Activated CD4-positive, alpha-beta T cell treated with anti-CD3 and anti-CD28 coated beads, Interleukin-2, Interleukin-6, amounts not matched to agents 100 ng/mL and 50 ng/mL, durations not matched to agents 16 hours and 8 hours (primary cell): ENCODE measurements at places on chromosomes 7 and 10.

GRCh38 chr7:11767148-11767547 is 64.8 kb downstream of the THSD7A start:
- no peak for DNase-seq

GRCh38 chr7:200704-201103 is 8.3 kb downstream of the FAM20C start:
- no peak for DNase-seq

- DNase-seq, result peak; percentile 9
These were observed 7.7 kb downstream of the PRTFDC1 start for GRCh38 chr10:24944512-24945255.

DNA sequence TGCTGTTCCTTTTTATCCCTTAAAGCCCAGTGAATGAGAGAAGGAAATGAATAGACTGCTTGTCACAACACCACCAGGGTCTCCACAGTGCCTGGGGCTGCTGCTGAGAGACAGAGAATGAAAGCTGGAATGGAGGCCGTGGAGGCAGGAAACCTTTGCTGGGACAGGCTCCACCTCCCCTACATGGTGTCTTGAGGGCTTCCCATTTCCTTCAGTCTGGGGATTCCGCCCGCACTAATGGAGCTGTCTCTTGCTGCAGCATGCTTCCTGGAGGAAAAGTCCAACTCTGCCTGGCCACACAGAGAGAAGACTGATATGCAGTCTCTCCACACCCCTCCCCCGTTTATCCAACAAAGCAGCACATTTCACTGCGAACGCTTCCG is 54.5 kb downstream of the LRRC4 start:
- no peak for DNase-seq

GRCh38 chr7:102024769-102025391 is 207.5 kb downstream of the CUX1 start:
- no peak for DNase-seq

DNA sequence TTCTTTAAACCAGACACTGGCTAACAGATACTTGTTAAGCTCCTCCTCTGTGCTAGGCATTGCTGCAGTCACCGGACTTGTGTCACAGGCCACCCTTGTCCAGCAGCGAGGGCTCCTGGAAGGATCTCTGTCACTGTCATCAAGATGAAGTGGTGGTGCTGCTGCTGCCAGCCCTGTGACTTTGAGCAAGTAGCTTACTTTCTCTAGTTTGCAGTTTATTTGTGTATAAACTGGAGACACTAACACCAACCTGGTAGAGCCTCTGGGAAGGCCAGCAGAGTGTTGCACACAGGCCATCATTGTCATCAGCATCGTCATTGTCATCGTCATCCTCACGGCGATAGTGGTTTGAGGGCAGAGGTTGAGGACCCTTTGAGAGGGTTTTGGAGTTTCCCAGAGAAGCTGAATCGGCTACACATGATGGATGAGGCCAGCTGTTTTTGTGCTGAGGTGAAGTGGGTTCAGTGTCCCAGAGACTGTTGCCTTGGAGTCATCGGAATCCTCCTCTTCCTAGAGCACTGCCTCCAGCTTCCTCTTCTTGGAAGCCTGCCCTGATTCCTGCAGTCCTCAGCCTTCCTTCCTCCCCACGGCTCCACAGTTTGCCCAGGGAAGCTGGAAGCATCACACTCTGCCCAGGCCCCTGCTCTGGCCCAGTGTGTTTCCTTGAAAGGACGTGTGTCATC is 128.4 kb downstream of the GRK5 start:
- no peak for DNase-seq

- peak; percentile 79 for DNase-seq
These were observed 316.5 kb downstream of the ADARB2 start for GRCh38 chr10:1420661-1421362.

- no peak for DNase-seq
These were observed 62.9 kb downstream of the KLHDC10 start for GRCh38 chr7:130133029-130133782.

DNA sequence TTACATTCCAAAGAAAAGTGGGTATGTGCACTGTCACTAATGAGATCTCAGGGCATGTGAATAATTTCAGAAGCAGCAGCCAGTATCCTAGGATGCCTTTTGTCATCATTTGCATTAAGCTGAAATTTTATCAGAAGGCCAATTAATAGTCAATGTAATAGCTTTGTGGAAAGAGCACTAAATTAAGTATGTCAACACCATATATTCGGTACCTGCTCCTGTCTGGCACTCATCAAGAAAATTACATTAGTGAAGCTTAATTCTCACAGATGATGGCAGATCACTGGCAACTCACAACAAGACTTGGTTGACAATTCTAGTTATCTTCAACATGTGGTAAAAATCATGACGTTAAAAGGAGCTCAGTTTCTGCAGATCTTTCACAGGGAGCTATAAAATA is 271.4 kb downstream of the PARD3 start:
- no peak for DNase-seq

DNA sequence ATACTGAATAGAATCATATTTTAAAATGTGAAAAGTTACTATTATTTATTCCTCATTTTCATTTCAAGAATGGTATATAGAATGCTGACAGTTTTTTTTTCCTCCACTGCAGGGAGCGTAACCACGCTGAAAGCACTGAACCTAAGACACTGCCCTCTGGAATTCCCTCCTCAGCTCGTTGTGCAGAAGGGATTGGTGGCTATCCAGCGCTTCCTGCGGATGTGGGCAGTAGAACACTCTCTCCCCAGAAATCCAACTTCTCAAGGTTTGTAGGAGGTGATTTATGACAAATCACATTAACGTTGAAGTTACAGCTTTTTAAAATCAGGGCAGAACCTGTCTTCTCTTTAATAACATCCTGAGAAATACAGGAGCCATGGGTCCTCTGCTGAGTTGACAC is 12.4 kb downstream of the LRRC27 start:
- DNase-seq, result no peak

GRCh38 chr7:28695300-28696295 is 262.5 kb downstream of the TRIL start:
- no peak for DNase-seq

DNA sequence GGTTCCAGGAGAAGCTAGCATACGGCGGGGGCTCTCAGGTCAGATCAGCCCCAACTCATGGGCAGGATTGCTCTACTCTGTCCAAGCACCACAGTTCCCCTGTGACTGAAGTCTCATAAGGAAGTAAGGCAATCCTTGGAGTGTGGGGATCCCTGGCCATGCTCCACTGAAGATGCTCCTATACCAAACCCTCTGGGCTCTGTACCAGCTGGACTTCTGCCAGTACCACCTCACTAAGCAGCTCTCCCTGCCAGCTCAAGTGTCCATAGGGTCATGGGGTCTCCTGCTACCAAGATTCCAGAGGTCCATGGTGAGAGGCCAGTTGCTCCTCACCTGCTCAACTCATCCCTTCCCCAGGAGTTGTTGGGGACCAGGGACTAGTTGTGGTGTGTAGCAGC is 355.7 kb upstream of the STEAP1 start:
- no peak for DNase-seq

GRCh38 chr10:124107072-124107471 is 13.7 kb upstream of the CHST15 start:
- no peak for DNase-seq

- DNase-seq, result peak; percentile 94
These were observed 15.6 kb upstream of the PPIF start for GRCh38 chr10:79331709-79332108.

- peak; percentile 76 for DNase-seq
These were observed 17.6 kb downstream of the ANXA11 start for GRCh38 chr10:80187465-80188409.

DNA sequence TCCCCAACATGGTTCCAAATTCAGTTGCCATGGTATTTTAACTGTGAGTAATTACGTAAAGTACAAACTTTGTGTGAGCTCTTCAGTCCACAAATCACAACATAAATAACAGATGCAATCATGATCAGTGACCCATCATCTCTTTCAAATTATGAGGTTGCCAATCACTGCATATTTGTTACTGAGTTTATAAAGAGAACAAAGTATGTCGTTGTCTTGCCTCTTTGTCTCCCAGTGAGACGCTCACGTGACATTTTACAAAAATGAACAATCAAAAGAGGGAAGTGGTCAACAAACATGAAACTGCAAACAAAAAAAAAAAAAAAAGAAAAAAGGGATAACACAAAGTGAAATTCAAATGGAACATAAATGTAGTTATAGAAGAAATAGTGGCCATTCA is 122.7 kb upstream of the PDSS1 start:
- DNase-seq, result peak; percentile 26

- no peak for DNase-seq
These were observed 22.4 kb upstream of the CUL1 start for GRCh38 chr7:148676291-148676690.

- DNase-seq, result no peak
These were observed 160.9 kb downstream of the PLXDC2 start for GRCh38 chr10:19977097-19977521.

- no peak for DNase-seq
These were observed 24.6 kb upstream of the NFE2L3 start for GRCh38 chr7:26127411-26127810.

- no peak for DNase-seq
These were observed 111.1 kb upstream of the PDLIM1 start for GRCh38 chr10:95401704-95402469.

DNA sequence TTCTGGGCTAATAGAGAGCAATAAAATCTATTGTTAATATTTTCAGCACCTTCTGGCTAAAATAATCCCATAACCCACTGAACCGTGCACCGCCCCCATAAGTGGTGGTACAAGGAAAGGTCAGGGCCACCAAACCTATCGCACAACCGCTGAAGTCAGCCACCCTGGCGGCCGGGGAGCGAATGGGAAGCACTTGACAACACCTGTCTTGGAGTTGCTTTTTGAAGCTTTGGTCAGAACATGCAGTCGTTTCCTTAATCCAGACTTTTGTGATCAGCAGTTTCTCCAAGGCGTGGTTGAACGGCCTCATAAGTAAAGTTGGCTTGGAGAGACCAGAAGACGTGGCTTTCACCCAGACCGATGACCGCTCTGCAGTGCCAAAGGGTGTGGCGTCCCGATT is 97.4 kb downstream of the DNAJB6 start:
- no peak for DNase-seq
